ENCODE measurements at places on chromosomes 12 and 14.

DNA sequence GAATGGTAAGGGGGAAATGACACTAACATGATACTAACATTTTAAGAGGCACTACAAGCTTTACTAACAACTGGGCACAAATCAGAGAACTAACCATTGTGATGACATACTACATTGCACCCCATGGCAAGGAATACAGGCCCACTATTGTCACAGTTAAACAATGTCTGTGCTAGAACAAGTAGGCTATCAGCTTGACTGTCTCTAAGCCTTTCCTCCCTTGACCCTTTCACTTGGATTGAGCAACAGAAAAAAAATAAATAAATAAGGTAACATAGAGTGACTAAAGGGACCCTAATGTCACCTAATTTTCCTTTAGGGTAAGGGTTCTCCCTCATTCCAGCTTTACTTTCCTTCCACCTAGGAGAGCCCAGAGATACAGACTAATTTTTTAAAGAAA is 4.4 kb downstream of the SLC38A2 start:
- no peak for DNase-seq

DNA sequence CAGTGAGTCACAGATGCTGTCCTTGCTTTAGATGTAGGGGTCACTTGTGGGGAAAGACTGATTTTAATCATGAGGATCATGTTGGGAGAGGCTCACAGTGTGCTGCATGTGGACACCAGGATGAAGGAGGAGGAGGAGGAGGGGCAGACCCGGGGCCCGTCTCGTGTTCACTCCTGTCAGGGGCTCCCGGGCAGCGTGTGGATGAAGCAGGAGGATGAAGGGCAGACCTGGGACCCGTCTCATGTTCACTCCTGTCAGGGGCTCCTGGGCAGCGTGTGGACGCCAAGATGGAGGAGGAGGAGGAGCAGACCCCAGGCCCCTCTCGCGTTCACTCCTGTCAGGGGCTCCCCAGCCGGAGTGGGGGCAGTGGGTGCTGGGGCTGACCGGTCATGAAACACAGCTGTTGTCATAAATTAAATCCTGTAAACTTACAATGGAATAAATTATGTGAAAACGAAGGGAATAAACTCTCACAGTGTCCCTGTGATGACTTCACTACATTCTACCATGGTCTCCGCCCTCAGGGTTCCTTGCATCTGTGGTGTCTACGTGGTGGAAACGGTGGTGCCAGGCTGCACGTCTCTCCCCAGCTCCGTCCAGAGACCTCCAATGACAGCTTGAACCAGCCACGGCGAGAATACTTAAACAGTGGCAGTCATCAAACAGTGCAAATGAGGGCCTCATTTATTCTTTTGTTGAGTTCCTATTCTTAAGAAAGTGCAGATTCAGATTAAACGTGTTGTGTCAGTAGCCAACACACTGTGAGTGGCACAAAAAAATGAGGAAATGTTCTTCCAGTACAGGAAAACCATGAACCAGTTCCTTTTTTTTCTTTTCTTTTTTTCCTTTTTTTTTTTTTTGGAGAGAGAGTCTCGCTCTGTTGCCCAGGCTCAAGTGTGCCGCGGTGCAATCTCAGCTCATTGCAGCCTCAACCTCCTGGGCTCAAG is 37.7 kb upstream of the SFSWAP start:
- DNase-seq: no peak

DNA sequence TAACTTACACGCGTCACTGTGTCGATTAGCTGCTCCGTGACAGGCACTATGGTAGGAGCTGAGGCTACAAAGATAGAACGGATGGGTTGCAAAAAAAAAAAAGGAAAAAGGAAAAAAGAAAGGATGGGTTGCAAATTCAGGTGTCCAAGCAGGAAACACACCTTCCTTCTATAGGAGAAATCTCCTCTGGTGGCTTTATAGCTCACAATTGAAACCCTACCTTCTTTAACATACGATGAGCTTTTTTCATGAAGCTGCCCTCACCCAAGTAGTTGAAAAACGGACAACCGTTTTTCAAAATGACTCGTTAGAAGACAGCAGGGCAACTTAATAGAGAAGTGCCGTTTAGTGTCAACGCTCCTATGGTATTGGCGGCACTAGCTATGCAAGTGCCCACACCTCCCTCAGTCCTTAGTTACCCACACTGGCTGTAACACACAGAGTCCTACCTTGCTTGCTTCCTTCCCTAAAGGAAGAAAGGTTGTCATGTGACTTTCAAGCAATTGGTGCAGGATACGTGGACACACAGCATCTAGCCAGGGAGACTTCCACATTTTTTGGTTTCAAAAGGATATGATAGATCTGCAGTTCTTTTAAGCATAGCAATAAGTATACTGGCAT is 682 bp upstream of the TRIP11 start:
- DNase-seq: no peak

GRCh38 chr14:101830271-101830670 is 68.8 kb downstream of the PPP2R5C start:
- DNase-seq: no peak

DNA sequence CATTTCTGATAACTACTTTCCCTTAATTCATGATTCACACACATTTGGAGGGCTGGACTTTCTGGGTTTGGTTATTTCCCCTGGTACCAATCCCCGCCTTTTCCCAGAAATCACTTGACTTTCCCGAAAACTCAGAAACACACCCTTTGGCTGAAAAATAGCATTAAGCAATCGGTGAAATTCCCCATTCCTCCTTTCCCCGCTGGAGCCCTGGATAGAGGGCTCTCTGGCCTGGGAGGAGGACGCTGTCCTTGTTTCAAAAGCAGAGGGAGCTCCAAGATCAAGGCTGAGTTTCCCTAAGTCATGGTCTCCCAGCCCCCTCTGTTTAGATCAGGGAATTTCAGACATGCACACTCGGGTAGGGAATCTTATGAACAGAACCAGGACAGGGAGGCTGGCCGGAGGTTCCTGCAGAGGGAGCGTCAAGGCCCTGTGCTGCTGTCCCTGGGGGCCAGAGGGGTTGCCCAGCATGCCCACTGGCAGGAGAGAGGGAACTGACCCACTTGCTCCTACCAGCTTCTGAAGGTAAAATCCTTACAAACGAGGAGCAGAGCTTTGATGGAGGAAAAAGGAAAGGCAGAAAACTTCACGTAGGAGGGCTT is at the start of gene C1S:
TSS of gene C1S (plus strand) at position 366 of the 602 bp plus-strand sequence. CDS start 1,195 bp downstream, outside the sequence.
- DNase-seq: no peak

- DNase-seq: no peak
Observed at GRCh38 chr14:59254146-59254910, 65.9 kb downstream of the DAAM1 start.

DNA sequence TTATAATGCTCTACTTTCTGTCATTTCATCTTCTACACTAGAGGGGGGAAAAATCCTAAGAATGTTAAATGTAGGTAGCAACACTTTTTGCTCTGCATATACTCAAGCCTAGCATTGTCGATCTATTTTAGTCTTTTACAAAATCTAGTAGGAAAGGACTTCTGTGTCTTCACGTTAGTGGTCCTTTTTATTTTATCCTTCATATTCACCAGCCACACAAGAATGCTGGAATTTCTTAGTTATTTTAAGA is 253.0 kb upstream of the FLRT2 start:
- DNase-seq: no peak

DNA sequence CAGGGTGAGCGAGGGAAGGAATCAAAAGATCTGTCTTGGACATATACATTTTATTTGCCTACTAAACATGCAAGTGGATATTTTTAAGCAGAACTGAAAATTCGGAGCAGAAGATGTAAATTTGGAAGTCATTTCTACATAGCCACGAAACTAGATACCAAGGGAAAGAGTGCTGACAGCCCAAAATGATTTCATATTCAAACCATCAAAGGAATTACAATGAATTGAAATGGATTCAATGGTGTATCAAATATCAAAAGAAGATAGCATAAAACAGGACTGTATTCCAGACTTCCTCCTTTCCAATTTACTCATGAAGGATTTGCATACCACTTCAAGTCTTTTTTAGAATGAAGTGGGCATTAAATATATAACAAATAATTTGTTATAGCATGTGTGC is 313.5 kb upstream of the KITLG start:
- DNase-seq: no peak

DNA sequence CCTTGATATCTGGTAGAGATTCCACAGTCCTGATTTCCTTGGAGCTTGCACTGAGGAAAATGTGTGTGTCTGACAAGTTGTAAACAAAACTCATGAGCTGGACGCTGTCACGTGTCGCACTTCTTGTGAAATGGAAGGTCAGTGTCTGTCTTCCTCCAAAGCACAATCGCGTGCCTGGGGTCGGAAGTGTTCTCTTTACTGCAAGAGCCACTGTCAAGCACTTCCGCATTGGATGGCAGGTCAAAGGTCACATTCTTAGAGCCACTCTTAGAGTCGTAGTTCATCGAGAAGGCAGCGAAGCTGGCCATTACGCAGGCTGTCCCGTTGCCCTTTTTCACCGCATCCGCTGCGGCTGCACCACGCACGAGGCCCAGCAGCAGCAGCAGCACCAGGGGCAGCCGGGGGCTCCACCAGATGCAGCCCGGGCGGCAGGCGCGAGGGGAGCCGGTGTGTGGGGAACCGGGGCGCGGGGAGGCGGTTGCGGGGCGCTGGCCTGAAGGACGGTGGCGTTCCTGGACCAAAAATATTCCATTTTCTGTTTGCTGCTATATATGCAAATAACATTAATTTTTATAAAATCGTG is 45.0 kb downstream of the LRTM2 start:
- no peak for DNase-seq

- no peak for DNase-seq
Observed at GRCh38 chr12:65643171-65643570, 181.1 kb upstream of the HMGA2 start.

GRCh38 chr12:8819666-8819980 is 2.8 kb upstream of the A2ML1 start:
- no peak for DNase-seq

GRCh38 chr14:31590206-31590605 is 29.0 kb downstream of the NUBPL start:
- no peak for DNase-seq

GRCh38 chr14:57865403-57866198 is at the start of gene SLC35F4:
Gene SLC35F4 (minus strand): TSS chr14:57866092.
- no peak for DNase-seq

GRCh38 chr14:63134801-63135200 is 69.4 kb upstream of the RHOJ start:
- DNase-seq: no peak

GRCh38 chr12:16972923-16973770 is 367.2 kb upstream of the LMO3 start:
- DNase-seq: no peak

DNA sequence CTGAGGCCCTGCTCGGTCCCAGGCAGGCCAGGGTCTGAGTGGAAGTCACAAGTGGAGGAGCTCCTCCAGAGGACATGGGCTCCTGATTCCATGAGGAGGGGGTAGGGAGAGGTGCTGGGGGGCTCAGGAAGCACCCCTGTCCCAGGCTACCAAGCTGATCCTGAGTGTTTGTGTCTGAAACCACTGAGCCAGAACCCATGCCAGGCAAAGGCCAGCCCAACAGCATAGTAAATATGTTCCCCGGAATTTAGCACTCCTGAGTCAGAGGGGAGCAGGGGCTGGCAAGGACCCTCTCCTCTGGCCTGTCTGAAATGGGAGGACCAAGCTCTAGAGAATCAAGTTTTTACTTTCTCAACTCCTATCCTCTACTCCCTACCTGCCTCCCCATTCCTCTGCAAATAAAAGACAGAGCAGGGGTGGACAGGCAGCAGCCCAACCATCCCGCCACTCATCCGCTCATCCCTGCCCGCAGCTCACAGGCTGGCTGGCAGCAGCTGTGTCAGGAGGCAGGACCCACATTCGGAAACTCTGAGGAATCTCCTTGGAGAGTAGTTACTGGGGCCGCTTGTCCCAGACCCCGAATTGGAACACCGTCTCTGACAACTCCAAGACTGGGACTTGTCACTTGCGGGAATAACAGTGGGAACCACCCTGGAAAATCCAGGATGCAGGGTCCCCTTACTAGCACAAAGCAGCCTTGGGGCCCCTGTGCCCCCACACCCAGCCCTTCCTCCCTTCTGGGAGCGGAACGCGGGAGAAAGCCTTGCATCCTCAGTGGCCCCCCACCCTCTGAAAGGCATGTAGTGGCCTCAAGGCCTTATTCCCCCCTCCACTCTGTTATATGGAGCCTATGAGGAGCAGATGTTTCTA is 102.5 kb downstream of the ZFP36L1 start:
- no peak for DNase-seq

DNA sequence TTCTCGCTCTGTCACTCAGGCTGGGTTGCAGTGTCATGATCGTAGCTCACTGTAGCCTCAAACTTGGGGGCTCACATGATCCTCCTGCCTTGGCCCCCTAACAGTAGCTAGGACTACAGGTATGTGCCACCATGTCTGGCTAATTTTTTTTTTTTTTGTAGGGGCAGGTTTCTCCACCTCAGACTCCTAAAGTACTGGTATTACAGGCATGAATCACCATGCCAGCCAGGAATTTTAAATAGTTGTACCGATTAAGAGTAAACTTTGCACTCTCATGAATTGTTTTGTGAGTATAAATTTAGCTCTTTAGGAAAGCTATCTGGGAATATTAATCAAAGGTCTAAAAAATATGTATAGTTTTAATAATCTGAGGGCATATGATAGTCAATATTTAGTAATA is 25.5 kb downstream of the YEATS4 start:
- no peak for DNase-seq

DNA sequence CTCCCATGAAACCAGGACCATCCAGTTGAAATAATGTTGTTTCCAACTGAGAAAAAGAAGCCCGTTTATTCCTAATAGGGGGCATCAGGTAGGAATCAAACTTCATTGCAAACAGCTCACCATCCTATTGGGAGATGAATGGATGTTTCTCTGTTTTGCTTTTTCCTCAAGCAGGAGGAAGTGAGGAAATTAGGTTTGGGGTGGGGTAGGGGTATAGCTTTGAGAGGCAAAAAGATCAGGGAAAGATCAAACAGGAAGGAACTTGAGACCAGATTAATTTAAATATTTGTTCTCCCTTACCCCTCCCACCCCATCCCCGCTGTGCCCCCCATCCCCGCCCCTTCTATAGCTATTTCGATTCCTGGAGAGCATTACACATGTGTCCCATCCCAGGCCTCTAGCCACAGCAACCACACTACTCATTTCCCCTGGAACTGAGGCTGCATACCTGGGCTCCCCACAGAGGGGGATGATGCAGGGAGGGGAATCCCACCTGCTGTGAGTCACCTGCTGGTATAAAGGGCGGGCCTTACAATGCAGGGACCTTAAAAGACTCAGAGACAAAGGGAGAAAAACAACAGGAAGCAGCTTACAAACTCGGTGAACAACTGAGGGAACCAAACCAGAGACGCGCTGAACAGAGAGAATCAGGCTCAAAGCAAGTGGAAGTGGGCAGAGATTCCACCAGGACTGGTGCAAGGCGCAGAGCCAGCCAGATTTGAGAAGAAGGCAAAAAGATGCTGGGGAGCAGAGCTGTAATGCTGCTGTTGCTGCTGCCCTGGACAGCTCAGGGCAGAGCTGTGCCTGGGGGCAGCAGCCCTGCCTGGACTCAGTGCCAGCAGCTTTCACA is at the start of gene IL23A:
TSS of gene IL23A (plus strand) at position 577 of the 850 bp plus-strand sequence. CDS start at position 738, 161 bp downstream.
- peak; percentile 75 for DNase-seq

GRCh38 chr12:38775457-38775856 is 129.9 kb downstream of the CPNE8 start:
- DNase-seq: no peak

Measured in stimulated activated CD8-positive, alpha-beta memory T cell treated with anti-CD3 and anti-CD28 coated beads, Interleukin-7, amount 100 ng/mL, for 48 hours (primary cell).